ENCODE measurements at places on chromosomes 12 and 14. TPM values are rescaled to one million over a fixed set of nuclear protein-coding genes. Genes with fewer than 3 reads are reported as not detected.

The IAPP gene
- total RNA-seq = not detected

The C12orf57 gene
- total RNA-seq = 295 TPM

The KRT79 gene
- not detected for total RNA-seq

The ZNF385A gene
- total RNA-seq = 2.8 TPM

The KRT77 gene
- total RNA-seq = not detected
